ENCODE measurements at places on chromosomes 3 and 15.

DNA sequence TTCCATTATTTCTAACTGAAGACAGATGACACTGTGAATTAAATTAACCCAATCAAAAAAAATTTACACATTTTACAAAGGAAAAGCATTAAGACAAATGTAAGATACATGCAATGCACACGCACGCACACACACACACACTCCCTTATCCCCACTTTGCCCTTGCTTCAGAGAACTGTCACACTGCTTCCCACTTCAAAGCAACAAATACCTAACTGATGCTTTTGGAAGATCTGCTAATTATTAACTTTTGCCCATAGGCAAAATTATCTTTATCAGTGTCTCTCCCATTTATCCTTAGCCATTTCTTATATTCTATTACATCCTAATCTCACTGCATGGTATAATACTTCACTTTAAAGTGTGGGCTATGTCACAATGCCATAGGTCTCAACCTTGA lies 60.3 kb downstream of the SETD2 start:
- DNase-seq: no peak

- no peak for DNase-seq
Observed at GRCh38 chr15:83835479-83835878, 181.6 kb downstream of the ADAMTSL3 start.

GRCh38 chr3:170226426-170226960 lies 4.3 kb downstream of the PRKCI start:
- DNase-seq: no peak

- DNase-seq: no peak
Observed at GRCh38 chr3:27533718-27534573, 49.8 kb upstream of the SLC4A7 start.

GRCh38 chr3:64668582-64669510 lies 19.0 kb downstream of the ADAMTS9 start:
- DNase-seq: no peak

GRCh38 chr15:61441891-61442290 lies 212.8 kb upstream of the RORA start:
- DNase-seq: no peak

DNA sequence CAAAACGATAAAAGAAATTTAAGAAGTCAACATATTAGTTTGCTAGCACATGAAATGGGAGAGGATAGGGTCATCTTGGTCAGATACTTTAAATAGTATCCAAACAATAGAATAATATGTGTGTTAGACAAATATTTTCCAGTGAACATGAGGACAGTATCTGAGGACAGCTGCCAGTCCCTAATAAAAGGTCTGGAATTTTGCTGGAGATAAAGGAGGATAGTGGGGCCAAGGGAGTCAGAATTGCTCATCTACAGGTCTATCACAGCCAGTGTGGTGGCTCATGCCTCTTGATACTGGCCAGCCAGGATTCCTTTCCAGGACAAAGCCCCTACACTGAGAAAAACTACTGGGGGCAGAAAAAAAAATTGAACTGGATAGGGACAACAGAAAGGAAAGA lies 74.0 kb downstream of the HERC1 start:
- DNase-seq: no peak

DNA sequence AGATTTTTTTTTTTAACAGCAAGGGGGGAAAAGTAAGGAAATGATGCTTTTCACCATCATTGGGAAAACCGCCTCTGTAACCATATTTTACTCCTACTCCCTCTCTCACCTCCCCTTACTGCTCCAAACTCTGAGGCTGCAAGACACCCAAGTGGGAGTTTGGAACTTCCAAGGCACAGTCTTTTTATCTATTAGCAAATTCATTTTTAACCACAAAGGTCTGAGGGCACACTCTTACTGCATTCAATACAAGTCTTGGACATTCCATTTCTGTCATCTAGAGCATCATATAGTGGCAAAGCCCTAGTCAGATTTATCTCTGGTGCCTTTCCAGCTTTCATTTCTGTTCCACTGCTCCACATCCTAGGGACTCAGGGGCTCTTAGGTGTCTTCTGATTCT lies 13.2 kb downstream of the FAM162A start:
- DNase-seq: no peak

- DNase-seq: no peak
Observed at GRCh38 chr3:94118390-94118789, 55.5 kb downstream of the NSUN3 start.

DNA sequence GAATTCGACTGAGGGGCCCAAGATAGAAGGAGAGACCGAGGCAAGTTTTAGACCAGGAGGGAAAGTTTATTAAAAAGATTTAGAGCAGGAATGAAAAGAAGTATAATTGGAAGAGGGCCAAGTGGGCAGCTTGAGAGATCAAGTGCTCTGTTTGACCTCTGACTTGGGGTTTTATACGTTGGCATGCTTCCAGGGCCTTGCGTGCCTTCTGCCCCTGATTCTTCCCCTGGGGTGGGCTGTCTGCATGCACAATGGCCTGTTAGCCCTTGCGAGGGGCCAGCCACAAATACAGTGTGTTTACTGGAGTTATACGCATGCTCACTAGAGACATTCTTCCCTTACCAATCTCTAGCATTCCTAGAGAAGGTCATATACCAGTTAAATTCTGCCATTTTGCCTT lies 70.7 kb upstream of the LARS2 start:
- no peak for DNase-seq

DNA sequence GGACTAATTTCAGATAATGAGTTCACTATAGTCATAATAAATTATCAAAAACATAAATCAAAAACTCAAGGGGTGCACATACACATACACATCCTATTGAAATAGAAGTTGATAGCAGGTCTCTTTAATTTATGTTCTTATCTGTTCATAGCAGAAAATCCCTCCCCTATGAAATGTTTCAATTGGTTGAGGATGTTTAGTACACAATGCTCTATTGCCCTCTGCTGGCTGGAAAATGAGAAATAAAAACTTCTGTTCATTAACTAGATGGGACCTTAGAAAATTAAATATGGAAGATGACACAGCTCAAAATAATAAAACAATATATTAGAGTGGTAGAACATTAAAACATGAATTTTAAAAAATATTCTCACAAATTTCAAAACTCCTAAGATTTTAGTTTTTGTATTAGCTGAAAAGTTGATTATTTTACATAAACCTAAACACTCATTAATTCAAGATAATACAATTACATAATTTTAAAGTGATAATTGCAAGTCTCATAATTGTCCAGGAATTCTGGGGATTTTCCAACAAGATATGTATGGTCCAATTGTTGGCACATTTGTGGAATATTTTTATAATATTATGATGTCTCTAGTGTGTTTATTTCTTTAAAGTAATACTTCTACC lies 735.0 kb downstream of the ROBO1 start:
- DNase-seq: no peak

DNA sequence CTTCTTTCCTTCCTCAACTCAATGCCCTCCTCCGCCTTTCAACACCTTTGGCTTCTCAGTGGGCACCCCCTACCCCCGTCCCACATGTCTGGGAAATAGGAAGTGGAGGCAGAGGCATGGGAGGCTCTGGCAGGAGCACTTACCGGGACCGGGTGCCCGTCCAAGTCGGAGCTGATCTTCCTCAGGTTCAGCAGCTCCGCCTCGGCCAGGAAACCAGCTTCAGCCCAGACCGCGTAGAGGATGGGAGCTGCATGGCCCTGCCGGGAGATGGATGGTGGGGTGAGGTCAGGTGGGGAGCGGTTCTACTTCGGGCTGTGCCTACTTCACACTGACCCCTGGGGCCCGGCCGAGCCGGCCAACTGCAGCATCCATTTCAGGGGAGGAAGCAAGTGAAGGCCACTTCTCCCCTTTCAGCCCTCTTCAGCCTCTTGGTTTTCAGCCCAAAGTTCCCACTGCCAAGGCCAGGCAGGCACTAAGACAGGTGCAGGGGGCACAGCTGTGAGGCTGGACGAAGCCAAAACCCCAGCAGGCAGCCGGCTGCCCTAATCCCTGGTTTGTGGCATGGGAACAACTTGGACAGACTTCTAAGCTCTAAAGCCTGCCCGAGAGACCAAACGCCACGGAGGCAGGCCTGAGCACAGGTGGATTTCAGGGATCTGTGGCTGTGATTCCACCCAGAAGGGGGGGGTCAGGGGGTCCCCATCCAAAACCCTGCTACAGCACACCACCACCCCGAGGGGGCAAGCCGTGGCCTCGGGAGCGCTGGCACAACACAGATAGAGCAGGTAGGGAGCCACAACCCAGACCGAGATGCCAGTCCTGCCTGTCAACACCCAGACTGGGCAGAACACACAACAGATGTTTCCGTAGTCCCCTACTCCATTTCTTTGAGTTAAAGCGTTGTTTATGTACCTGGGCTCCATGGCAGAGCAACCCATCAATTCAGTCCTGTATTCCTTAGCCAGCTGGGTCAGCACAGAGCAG lies 14.5 kb downstream of the TKT start:
- no peak for DNase-seq

- DNase-seq: no peak
Observed at GRCh38 chr3:178845420-178846118, 226.0 kb downstream of the ZMAT3 start.

GRCh38 chr3:190326930-190327329 lies 4.7 kb upstream of the CLDN1 start:
- no peak for DNase-seq

- DNase-seq: no peak
Observed at GRCh38 chr3:69435274-69436265, 49.7 kb upstream of the FRMD4B start.

GRCh38 chr3:197329382-197329781 lies 31.0 kb upstream of the DLG1 start:
- DNase-seq: no peak

GRCh38 chr3:72058493-72059081 lies 273.6 kb upstream of the PROK2 start:
- no peak for DNase-seq

GRCh38 chr15:41513506-41514227 lies at the start of gene LTK:
TSS of gene LTK (minus strand) at chr15:41513827. CDS start at chr15:41513709, 118 bp downstream.
- no peak for DNase-seq

GRCh38 chr3:107637416-107638183 lies 114.8 kb downstream of the BBX start:
- DNase-seq: no peak

- DNase-seq: no peak
Observed at GRCh38 chr3:127439621-127440020, 150.9 kb downstream of the TPRA1 start.

- DNase-seq: no peak
Observed at GRCh38 chr3:151387842-151388241, 3.3 kb upstream of the P2RY12 start.

DNA sequence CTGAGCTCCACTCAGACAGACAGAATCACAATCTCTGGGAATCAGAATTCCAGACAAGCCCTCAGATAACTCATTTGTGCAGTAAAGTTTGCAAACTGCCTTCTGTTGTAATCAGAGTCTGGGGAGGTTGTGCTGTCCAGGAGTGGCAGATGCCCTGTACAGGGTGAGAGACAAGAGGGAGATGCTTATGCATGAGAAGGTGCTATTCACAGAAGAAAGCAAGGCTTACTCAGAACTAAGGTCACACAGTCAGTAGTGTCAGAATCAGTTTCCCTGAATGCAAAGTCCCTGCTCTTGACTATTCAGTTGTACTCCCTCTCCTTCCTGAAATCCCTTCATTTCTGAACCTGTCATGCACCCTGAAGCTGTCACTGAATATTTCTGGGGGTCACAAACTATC lies 43.7 kb downstream of the SRPRB start:
- no peak for DNase-seq

GRCh38 chr3:16103472-16103871 lies 71.0 kb upstream of the GALNT15 start:
- DNase-seq: no peak

GRCh38 chr3:128170866-128171516 lies 17.7 kb downstream of the EEFSEC start:
- peak; percentile 62 for DNase-seq

- DNase-seq: no peak
Observed at GRCh38 chr3:170021083-170021482, 16.7 kb upstream of the GPR160 start.

- no peak for DNase-seq
Observed at GRCh38 chr15:62895139-62895866, 147.2 kb upstream of the TPM1 start.

DNA sequence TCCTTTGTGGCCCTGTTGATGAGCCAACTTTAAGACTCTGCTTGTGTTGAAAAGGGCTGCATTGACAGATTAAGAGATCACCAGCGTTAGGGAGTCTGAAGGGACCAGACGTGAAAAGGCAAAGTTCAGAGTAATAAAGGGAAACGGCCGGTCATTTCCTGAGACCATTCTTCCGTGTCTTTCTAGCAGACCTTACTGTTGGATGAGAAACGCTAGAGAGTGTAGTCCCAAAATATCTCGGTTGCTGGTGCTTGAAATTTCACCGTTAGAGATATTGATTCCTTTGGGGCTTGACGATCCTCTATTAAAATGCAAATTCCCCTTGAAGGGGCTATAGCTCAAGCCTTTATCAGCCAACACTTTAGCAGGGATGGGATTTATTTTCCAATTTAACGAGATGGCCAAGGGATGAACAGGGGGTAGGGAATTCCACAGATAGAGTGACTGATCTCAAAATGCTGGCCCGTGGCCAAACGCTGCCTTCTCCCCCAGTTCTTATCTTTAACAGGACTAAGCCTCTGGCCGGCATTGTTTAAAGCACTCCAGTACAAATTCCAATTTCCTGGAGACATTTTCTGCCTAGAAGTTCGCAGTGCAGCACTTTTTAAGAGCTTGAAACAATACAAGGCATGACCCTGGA lies 250.4 kb downstream of the TJP1 start:
- no peak for DNase-seq

DNA sequence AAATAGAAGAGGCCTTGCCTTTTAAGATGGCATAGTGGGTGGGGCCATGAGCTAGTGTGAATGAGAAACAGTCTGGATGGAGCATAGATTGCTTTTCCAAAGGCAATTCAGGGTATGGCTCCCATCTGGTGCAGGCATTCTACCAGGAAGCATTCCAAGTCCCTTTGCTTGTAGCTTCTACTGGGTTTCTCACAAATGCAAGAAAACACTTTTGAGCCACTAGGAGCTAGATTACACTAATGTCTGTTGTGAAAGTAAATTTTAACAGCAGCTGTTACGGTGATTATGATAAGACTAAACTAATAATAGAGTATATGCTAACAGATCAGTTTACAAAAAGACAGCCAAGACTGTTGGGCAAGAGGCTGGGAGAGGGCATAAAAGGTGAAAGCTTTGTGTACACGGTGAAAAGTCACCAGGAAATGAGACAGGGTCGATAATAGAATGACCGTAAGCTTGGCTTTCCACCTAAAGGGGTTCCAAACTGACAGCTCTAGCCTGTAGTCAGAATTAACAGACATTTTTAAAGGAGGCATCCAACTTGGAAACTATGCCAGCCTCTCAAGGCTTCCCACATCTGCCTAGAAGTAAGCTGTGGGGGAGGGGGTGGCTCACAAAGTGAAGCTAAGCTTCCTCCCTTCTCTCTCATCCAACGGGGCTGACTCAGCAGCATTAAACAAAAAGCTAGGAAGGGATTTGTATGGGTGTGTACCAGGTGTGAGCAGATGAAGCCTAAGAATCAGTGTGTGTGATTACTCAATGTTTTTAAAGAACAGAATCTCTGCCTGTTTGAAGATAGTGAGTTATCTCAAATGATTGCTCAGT lies 61.1 kb upstream of the GPD1L start:
- DNase-seq: no peak

GRCh38 chr3:134483195-134483900 lies 2.4 kb downstream of the ANAPC13 start:
- DNase-seq: no peak
